ENCODE measurements at places on chromosomes 2 and 18. TPM values are rescaled to one million over a fixed set of nuclear protein-coding genes. Genes with fewer than 3 reads are reported as not detected.

- DNase-seq = no peak
Observed at GRCh38 chr2:158497486-158497885, 40.7 kb downstream of the PKP4 start.

Gene LPIN2
- total RNA-seq = 73.1 TPM

DNA sequence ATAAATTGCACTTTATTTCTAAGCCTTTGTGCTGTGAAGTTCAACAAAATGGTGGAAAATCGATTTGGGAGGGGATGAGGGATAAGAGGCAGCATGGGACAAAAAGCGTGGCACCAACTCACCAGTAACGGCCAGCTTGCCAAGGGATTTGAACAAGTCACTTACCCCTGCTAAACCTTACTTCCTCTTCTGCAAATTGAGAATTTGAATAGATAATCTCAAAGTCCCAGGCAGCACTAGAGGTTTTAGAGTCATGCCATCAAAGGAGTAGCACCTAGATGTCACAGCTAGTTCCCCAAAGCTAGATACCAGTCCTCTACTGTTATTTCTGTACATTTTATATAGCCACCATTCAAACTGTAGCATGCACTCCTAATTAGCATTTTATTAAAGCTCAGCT lies 83.7 kb upstream of the VRK2 start:
- DNase-seq = no peak

GRCh38 chr18:76335859-76336640 lies 159.0 kb downstream of the ZNF516 start:
- DNase-seq = no peak

DNA sequence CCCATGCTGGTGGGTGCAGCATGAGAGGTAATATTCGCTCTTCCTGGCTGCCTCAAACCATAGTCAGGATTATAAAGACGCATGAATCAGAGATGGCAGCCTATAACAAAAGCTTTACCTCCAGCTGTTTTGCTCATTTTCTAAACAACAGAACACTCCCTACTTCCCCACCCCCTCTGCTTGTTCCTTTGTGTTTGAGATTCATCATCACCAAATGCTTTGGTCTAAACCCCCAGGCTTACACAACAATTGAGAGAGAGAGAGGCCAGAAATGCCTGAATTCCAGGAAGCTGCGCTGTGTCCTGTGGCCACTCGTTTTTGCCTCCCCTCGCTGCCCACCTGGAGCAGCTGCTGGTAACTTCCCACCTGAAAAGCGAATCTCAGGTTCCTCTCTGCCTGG lies 78.8 kb upstream of the CAPN13 start:
- DNase-seq = no peak

DNA sequence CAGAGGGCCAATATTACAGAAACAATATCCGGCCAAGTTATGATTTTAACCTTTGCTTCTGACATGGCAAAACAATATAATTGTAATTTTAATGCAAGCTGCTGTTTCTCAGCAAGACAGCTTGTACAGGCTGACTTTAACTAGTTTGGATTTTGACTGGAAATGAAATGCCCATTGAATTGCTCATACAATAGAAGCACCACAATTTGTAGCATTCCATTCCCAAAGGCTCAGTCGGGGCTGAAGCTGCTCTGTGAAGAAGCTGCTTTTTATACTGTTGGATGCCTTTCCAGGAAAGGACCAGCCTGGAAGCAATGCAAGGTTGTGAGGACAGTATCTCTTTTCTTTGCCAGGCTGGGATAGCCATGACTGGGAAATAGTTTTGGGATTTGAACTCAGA lies 677.0 kb upstream of the FANCL start:
- no peak for DNase-seq

DNA sequence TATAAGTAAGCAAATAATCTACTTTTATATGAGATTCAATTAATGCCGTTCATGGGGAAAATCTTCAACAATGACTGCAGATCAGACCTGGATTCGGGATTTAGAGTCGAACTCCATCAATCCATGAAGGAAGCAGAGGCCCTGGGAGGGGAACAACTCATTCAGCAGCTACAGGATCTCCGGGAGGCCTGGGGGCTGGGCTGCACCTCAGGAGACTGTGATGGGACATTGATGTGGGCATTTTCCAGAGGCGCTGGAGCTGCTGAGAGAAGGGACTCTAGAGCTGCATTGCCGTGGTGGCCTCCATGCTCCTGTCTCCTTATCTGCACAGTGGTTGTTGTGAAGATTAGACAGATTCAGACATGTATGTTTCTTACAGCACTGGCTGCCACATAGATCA lies 76.9 kb downstream of the MYT1L start:
- DNase-seq = no peak

Gene C2orf80
- total RNA-seq = not detected

GRCh38 chr18:79800371-79801180 lies 2.8 kb downstream of the KCNG2 start:
- no peak for DNase-seq

GRCh38 chr2:83058683-83059082 lies 1400.4 kb downstream of the SUCLG1 start:
- no peak for DNase-seq

DNA sequence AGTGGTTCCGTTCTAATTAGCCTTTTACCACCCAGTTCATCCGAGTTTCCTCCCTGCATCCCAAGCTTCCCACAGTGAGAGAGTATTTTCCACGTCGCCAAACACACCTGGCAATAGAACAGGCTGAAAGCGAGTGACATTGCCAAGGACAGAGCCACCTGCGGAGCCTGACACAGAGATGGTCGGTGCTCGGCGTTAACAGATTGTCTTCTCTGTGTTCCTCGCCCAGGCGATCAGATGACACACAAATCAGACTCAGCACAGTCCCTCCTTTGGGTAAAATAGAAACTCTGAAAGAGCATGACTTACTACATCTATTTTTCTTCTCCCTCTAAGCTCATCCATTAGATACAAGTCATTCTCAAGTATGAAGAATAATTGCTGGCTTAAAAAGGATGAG lies 107.7 kb downstream of the CD226 start:
- DNase-seq = no peak

DNA sequence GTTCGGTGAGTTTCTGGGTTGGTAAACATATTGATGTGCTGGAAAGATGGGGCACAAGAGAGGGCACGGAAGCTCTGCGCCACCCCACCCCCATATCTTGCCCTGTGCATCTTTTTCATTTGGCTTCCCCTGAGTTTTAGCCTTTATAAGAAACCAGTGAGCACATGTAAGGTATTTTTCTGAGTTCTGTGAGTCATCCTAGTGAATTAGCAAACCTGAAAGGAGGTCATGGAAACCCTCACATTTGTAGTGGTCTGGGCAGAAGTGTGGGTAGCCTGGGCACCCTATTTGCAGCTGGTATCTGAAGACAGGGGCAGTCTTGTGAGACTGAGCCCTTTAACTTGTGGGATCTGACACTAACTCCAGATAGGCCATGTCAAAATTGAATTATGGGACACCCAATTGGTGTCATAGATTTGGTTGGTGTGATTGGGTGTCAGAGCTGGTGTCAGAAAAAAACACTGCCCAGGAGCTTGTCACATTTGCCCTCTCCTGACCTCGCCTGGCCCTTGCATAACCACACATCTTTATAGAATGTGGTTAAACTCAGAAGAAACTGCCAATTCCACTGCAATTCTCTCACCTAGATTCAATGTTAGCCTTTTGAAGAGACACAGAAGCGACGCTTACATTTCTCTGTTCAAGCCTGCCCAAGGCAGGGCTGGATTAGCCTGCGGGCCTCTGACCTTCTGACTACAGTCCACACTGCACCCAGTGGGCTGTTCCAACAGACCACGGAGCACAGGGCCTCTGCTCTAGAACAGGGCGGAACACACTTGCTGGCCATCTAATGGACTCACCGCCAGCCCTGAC lies 12.0 kb upstream of the GALM start:
- DNase-seq = no peak

DNA sequence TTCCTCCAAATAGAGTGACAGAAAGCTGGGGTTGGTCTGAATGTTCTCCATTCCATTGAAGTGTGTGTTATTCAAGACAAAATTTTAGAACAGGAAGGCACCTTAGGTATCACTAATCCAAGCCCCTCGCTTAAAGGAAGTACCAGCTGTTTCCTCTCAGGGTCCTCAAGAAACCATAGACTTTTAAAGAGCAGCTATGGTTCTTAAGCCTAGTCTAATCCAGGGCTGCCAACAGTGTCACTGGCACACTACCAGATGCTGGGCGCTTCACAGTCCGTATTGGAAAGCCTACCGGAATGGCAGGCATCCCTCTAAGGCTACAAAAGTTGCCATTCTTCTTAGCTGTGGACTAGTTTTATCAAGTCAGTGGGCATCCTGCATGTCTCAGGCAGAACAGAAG lies 1.9 kb downstream of the NEMP2 start:
- no peak for DNase-seq

GRCh38 chr2:33529771-33530481 lies 53.5 kb downstream of the RASGRP3 start:
- no peak for DNase-seq

DNA sequence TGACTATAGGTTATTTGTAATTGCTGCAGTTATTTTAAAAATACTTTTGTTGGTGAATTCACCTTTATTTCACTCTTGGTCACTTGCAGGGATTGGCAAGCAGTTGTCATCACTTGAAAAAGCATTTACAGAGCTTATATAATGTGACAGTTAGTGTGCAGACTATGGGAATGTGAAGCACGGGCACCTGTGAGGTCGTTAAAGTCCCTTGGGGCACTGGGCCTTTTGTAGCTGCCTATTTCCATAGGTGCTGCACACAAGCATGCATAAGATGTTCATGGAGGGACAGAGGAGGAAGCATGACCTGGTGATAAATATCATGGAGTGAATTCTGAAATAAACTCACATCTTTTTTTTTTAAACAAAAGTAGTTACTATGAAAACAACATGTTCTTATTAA lies 124.6 kb downstream of the ATP9B start:
- no peak for DNase-seq

GRCh38 chr2:144429396-144430112 lies 90.4 kb downstream of the ZEB2 start:
- no peak for DNase-seq

GRCh38 chr18:68725346-68725745 lies 10.4 kb upstream of the TMX3 start:
- no peak for DNase-seq

- no peak for DNase-seq
Observed at GRCh38 chr2:26463244-26464192, 14.4 kb downstream of the OTOF start.

DNA sequence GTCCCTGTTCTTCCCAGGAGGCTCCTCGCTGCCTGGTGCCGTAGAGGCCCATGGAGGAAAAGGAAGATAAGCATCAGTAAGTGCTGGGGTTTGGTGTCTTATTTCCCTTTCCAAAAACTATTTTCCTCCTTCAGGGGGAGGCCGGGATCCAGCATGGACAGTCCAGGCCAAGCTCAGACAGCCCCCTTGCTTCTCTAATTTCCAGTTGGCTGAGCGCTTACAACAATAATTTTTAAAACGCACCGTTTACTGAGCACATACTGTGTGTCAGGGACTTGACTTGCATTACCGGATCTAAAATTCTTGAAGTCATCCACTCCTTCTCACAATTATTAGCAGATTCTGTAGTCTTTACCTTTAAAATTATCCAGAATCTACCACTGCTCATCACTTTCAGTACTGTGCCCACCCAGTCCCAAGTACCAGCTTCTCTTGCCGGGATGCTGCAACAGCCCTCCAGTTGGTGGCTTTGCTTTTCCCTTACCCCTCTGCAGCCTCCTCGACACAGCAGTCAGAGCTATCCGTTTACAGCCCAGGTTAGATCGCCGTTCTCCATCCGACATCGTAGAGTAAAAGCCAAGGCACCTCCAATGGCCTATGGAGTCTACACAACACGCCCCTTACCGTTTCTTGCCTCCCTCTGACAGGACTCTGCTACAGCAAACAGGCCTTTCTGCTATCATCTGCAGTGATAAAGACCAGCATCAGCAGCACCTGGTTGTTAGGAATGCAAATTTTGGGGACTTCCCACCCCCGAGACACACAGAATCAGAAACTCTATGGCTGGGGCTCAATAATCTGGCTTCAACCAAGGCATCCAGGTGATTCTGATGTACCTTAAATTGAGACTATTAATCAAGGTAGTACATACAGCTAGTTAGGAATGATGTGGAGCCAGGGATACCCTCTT lies 75.2 kb upstream of the TSPYL6 start:
- DNase-seq = no peak

DNA sequence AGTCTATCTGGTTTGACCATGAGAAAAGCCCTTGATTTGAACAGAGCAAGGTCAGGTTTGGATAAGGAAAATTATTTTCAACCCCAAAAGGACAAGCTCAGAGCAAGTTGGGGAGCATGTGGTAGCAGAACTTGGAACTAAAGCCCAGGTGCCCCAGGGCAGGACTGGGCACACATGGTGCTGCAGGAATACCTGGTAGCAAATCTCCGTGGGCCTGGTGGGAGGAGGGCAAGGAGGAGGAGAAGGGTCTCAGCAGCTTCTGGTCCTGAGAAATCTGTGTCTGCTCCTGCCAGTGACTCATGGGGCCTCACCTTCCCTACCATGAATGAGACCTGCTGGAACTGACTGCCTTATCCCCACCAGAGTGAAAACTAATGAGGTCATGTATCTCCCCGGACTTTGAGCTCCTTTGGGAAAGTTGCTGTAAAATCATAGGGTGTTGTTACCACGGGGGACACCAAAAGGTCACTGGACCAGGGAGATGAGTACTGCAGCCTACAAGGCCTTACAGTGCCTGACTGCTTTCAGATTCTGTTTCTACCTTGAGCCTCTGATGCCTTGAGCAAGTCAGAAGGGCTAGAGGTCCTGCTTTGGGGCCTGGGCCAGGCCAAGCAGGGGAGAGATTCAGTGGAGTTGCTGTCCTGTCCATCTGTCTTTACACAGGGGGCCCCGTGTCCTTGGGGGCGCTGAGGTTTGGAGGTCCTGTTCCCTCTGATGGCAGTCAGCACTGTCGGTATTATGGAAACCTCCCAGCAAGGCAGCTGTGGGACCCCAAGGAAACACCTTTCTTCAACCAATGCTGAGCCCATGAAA lies 304.0 kb downstream of the MYCN start:
- no peak for DNase-seq

Gene SNTG2
- 3.1 TPM for total RNA-seq

DNA sequence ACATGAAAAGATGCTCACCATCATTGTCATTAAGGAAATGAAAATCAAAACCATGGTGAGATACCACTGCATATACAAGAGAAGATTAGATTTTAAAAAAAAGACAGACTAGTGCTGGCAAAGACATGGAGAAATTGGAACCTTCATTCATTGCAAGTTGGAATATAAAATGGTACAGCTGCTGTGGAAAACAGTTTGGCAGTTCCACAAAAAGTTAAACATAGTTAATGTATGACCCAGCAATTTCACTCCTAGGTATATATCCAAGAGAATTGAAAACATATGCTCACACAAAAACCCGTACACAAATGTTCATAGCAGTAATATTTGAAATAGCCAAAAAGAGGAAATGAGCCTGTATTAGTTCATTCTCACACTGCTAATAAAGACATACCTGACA lies 33.7 kb upstream of the MBOAT2 start:
- DNase-seq = no peak

- no peak for DNase-seq
Observed at GRCh38 chr2:109173311-109174171, 44.5 kb downstream of the SH3RF3 start.

Gene SIX3
- total RNA-seq = not detected

- DNase-seq = no peak
Observed at GRCh38 chr2:222968550-222969155, 83.3 kb upstream of the KCNE4 start.

GRCh38 chr2:102060047-102060446 lies 68.3 kb downstream of the IL1R2 start:
- DNase-seq = no peak

Gene SLC19A3
- not detected for total RNA-seq
